ENCODE measurements at places on chromosomes 7 and 10.

GRCh38 chr10:71255808-71256660 lies 43.7 kb downstream of the UNC5B start:
- DNase-seq, result peak; percentile 93

GRCh38 chr10:48957361-48958151 lies 17.9 kb upstream of the LRRC18 start:
- DNase-seq, result no peak

DNA sequence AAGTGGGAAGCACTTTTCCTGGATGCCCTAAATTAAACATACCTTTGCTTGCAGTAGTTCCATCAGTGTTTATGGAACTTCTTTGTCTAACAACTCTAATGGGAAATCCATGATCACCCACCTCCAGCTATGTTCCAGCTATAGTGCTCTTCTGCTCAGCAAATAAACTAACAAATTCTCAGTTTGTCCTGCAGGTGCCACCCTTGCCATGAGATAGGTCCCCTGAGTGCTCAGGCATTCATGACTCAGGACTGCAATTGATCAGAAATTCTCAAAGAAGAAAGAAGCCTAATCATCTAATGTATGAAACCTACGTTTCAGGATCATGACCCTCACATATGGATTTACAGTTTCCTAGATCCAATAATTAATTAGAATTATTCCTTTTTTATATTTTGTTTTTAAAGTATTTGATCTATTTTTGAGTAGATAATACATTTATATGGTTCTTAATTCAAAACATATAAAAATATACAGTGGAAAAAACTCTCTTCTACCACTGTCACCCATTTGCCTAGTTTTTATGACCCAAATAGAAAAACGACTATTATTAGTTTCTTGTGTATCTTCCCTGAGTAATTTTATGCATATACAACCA lies 48.7 kb upstream of the DYNC1I1 start:
- peak; percentile 49 for DNase-seq

GRCh38 chr7:102287111-102287980 lies 678 bp downstream of the SH2B2 start:
- DNase-seq, result peak; percentile 10

All from astrocyte of the spinal cord (primary cell).